Amygdala (tissue), 56 donors: ENCODE measurements at places on chromosomes 4 and X.

DNA sequence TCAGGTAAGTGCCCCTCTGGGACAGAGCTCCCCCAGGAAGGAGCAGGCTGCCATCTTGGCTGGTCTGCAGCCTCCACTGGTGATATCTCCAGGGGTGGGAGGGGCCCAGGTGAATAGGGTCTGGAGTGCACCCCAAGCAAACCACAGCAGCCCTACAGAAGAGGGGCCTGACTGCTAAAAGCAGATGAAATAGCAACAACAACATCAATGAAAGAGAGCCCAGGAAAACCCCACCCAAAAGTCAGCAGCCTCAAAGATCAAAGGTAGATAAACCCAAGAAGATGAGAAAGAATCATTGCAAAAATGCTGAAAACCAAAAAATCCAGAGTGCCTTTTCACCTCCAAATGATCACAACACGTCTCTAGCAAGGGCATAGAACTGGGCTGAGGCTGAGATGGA, 92.5 kb upstream of the PAGE3 start:
- DNase-seq = no peak

DNA sequence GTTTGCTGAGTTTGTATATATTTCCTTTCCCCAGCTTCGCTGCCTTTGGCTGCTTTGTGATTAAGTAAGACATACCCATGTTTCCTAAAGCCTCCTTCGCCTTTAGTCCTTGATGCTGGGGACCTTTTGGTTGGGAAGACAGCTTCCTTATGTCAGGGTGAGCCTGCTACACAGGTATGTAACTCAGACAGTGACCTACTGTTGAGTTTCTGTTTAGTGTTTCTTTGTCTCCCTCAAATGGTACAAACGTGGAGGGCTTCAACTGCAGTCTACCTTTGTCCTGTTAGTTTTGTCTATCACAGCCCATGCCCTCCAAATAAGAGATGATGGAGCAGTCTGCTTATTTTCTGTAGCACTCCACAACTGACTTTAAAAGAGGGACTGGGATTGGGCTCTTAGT, 59.5 kb downstream of the TET2 start:
- DNase-seq = no peak

- DNase-seq = no peak
Observed at GRCh38 chrX:118637997-118638396, 89.4 kb upstream of the IL13RA1 start.

DNA sequence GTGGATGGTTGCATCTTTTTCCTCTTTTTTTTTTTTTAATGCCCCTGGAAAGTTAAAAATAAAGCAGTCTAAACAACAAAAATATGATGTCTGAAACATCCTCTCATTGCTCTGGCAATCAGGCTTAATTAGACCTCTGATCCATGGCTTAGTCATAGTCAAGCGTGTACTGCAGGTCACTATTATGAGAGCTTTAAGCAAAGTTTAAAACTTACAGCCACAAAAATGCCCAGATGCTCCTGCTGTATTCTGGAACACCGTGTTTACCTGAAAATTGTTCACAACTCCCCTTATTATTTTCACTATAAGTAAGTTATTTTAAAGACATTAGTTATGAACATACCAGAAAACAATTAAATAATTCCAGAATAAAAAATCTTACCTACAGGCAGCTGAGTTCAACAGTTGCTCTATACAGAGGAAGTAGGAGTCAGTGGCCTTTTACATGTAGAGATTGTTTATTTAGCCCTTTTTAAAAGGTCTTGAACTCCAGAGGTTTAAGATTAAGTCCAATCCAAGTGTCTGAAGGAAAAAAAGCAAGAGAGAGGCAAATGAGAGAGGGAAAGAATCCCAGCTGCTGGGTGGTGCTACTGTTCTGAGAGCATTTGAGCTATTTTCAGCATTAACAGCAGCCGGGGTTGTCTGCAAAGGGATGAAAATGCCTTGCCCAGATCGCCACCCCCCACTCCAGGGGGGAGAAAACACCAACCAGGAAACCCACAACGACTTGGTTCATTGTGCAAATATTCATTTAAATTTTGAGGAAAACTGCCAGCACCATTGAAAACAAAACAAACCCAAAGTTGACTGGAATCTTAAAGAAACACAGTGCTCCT, 36.9 kb downstream of the SORBS2 start:
- no peak for DNase-seq

DNA sequence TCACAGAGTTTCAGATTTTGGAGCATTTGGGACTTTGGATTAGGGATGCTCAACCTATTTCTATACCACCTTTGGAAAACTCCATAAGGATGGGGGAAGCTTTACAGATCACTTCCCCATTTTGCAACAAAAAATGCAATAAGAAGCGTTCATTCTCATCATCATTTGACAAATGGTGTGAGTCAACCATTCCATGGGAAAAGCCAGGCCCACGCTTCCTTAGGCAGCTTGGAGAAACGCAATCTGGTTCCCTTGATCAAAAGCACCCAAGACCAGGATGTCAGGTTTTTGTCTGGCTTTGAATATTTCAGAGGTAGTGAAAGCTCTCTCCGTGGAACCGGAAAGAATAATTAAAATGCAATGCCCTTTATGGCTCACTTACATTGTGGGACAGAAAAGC, 79.3 kb upstream of the C4orf50 start:
- no peak for DNase-seq

- no peak for DNase-seq
Observed at GRCh38 chrX:95728446-95728845, 956.2 kb upstream of the DIAPH2 start.
